Hematopoietic multipotent progenitor cell treated with erythropoietin and hydrocortisone succinate and interleukin-3 and kit ligand, for 6 days (in vitro differentiated cells): ENCODE measurements at places on chromosomes 1 and 21.

- no peak for DNase-seq
Observed at GRCh38 chr1:82153752-82154151, 353.0 kb downstream of the ADGRL2 start.

DNA sequence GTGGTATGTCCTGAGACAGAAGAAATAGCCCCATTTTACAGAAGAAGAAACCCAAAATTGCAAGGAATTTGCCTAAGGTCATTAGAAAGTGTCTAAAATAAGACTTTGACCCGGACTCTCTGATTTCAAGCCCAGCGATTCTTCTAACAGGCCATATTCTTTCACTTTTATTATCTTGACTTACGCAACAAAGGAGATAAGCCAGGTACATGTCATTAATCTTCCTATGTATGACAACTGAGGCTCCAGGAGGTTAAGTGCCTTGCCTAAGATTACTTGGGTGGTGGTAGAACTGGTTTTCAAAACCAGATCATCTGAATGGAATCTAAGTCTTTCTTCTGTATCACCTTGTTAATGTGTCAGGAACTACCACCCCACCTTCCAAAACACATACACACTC, 124.3 kb downstream of the PBX1 start:
- DNase-seq = no peak

GRCh38 chr1:45862008-45862407, 58.6 kb downstream of the MAST2 start:
- DNase-seq = no peak

GRCh38 chr1:231390071-231390470, 32.0 kb downstream of the EGLN1 start:
- DNase-seq = no peak

DNA sequence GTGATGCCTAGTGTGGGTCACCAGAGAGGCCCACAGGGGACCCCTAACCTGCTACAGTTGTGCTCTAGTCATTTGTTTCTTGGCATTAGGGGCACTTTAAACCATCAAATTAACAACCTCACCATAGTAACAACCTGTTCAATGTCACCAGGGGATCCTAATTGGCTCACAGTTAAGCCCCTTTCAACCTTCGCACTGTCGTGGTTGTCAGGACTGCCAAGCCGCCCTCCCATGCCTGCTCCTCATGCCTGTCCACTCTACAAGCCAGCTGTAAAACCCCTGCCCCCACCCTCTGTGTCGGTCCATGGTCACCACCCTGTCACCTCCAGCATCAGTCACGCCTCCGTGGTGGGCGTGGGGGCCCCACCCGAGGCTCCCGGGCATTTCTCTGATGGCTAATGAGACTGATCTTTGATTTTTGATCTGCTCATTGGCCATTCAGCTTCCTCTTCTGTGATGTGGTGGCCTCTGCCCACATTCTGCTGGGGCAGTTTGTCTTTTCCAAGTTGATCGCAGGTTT, 96.6 kb downstream of the WDR4 start:
- no peak for DNase-seq

GRCh38 chr1:192506741-192507155, 68.8 kb upstream of the RGS1 start:
- DNase-seq = peak; percentile 57

DNA sequence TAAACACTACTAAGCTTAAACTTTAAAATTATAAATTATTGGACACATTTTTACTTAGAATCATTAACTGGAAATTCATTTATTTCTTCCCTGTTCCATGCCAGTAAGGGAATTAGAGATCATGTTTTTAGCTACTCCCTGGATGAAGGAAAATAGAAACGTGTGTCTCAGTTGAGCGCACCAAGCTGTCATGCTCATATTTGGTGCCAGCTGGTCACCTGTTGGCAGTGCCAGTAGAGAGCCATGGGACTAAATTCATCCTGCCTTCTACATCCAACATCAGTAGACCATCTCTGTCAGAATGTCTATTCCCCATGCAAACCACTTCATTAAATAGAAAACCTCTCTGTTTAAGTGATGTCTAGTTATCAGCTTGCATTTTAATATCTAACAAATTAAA, 17.4 kb upstream of the SLC22A15 start:
- no peak for DNase-seq

DNA sequence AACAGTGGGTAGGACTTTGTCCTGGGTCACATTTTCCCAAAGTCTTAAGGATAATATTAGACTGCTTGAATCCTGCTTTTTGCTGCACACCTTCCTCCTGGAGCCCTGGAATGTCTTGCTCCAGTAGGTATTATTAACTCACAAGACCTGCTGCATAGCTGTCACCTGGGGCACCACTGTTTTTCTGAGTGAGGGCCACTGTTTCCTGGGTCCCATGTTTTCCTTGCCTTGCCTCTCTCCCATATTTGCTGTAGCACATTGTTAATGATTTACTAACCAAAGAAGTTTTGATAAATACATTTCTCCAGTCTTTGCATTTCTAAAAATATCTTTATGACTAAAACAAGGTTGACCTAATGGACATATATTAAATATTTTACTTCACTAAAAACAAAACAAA, 22.5 kb upstream of the FCAMR start:
- DNase-seq = no peak

GRCh38 chr1:36258960-36259344, 34.7 kb downstream of the THRAP3 start:
- DNase-seq = no peak

- DNase-seq = no peak
Observed at GRCh38 chr1:27392778-27393635, 585 bp downstream of the GPR3 start.

- no peak for DNase-seq
Observed at GRCh38 chr1:30444850-30445249, 278.5 kb downstream of the MATN1 start.

DNA sequence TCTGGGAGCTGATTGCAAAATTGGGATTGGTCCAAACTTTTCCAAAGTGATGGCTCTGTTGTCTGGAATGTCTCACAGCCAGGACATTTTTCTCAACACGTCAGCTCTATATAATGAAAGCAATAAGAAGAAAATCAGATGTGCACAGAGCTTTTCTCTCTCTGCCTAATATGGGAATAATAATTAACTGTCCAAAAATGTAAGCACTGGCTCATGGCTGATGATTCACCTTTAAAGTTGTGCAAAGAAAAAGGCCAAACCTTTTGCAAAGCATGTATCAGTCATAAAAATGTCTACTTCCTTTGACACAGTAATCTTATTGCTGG, 30.4 kb downstream of the ZNF281 start:
- no peak for DNase-seq

- DNase-seq = no peak
Observed at GRCh38 chr21:41055266-41055665, 112.7 kb upstream of the BACE2 start.

DNA sequence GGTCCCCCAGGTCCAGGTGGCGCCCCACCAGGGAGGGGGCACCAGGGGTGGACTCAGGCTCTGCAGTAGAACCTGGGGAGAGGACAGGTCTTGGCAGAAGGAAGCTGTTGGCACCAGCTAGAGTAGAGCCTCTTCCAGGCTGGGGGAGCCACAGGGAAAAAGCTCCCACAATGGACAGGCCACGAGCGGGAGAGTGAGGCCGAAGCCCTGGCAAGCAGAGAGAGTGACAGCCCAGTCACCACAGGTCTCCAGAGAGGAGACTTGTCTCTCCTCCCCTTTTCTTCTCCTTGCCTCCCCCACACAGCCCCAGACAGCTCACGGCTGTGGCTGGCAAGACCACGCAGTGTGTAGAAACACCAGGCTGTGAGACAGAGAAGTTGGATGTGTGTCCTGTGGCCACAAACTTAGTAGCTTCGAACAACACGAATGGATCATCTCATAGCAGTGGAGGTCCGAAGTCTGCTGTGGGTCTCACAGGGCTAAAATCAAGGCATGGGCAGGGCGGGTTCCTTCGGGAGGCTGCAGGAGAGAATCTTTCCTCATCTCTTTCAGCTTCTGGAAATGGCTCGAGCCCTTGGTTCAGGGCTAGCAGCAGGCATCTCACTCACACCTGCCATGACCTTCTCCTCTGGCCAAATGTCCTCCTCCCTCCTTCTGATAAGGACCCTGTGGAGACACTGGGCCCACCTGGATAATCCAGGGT, 3.3 kb downstream of the KRTAP12-4 start:
- no peak for DNase-seq

GRCh38 chr1:30451532-30452125, 271.8 kb downstream of the MATN1 start:
- no peak for DNase-seq

GRCh38 chr1:25685938-25686665, 69.5 kb downstream of the MAN1C1 start:
- DNase-seq = no peak

DNA sequence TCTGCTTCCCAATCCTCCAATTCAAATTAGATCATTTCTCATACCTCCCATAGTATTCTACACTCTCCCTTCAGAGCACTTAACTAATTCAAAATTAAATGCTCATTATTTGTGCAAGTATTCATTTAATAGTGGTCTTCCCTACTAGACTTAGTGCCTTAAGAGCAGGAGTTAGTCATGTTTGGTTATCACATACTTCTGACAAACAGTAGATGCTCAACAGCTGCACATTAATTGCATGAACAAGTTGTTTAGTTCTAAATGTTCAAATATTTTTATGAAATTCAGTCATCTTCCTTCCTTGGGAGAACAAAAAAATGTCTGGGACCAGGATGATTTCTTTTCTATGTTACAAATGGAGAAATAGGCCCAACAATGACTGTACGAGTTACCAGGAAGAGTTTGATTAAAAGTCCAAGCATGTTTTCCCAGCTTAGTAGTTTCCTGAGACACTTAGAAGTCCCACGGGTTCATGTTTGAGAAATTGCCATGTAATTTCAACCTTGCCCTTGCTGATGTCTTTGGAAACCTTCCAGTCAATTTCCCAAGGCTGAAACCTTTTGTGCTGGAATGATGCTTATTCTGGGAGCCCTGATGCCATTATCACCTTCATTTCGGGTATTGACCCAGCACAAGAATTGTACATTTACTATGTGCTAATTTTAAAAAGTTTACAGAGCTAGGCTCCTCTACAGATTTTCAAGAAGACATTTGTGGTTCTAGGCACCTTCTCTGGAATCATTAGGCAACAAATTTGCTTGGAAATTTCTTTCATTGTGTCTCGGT, 437.9 kb upstream of the PLXNA2 start:
- no peak for DNase-seq

DNA sequence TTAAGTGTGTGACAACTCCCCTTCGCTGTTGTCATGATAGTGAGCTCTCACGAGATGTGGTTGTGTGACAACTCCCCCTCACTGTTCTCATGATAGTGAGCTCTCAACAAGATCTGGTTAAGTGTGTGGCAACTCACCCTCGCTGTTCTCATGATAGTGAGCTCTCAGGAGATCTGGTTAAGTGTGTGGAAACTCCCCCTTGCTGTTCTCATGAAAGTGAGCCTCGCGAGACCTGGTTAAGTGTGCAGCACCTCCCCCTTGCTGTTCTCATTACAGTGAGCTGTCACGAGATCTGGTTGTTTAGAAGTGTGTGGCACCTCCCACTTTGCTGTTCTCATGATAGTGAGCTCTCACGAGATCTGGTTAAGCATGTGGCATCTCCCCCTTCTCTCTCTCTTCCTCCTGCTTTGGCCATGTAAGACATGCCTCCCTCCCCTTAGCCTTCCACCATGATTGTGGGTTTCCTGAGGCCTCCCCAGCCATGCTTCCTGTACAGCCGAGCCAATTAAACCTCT, 25.1 kb upstream of the LSS start:
- peak; percentile 85 for DNase-seq

GRCh38 chr1:64745986-64746940, 1.4 kb downstream of the RAVER2 start:
- peak; percentile 75 for DNase-seq

- DNase-seq = no peak
Observed at GRCh38 chr1:40204856-40205255, 42.9 kb upstream of the TMCO2 start.

GRCh38 chr1:243658594-243659105, 191.4 kb downstream of the AKT3 start:
- no peak for DNase-seq

DNA sequence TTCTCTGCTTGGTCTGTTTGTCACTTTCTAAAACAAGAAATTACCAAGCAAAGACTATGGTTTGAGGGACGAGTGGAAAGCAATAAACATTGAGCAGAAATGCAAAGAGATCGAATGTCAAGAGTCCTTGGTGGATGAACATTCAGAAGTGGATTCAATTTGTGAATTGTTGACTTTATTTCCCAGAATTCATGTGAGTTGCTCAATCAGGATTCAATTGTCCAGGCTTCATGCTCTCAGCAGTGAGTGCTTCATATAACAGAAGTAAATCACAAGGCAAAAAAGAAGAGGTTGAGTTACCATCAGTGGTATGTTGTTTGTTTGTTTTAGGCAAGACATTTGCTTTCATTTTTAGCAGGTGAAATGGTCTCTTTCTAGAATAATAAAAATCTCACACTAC, 31.9 kb downstream of the NGF start:
- DNase-seq = no peak

- no peak for DNase-seq
Observed at GRCh38 chr1:155325603-155325893, 4.9 kb downstream of the RUSC1 start.

DNA sequence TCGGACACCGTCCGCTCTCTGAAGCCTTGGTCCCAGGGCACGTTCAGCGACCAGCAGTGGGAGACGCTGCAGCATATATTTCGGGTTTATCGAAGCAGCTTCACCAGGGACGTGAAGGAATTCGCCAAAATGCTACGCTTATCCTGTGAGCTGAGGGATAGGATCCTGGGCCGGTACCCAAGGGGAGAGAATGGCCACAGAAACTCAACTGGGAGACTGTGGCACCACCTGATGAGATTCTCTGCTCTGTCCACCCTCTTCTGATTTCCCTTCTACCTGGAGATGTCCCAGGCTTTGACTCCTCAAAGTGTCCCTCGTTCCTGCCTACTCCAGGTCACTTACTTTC, 855 bp downstream of the CD1D start:
- no peak for DNase-seq

DNA sequence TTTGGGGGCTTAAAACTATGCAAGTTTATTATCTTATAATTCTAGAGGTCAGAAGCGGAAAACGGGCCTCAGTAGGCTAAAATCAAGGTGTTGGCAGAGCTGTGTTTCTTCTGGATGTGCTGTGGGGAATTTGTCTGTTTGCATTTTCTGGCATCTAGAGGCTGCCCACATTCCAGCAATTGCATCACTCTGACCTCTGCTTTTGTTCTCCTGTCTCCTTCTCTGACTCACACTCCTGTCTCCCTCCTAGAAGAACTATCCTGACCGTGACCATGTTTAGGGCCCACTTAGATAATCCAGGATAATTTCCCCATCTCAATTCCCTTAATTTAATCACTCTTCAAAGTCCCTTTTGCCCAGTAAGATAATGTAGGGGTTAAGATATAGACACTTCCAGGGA, 127.4 kb upstream of the DEPDC1 start:
- DNase-seq = no peak
